Activated naive CD4-positive, alpha-beta T cell (primary cell): ENCODE measurements at places on chromosomes 3 and 15.

GRCh38 chr3:171065732-171066131 is 39.2 kb upstream of the SLC2A2 start:
- no peak for DNase-seq

GRCh38 chr3:39122813-39123212 is 15.3 kb downstream of the TTC21A start:
- DNase-seq, result no peak

GRCh38 chr3:136142592-136142991 is 53.5 kb downstream of the MSL2 start:
- no peak for DNase-seq

GRCh38 chr3:139297588-139298311 is 46.1 kb upstream of the MRPS22 start:
- no peak for DNase-seq

DNA sequence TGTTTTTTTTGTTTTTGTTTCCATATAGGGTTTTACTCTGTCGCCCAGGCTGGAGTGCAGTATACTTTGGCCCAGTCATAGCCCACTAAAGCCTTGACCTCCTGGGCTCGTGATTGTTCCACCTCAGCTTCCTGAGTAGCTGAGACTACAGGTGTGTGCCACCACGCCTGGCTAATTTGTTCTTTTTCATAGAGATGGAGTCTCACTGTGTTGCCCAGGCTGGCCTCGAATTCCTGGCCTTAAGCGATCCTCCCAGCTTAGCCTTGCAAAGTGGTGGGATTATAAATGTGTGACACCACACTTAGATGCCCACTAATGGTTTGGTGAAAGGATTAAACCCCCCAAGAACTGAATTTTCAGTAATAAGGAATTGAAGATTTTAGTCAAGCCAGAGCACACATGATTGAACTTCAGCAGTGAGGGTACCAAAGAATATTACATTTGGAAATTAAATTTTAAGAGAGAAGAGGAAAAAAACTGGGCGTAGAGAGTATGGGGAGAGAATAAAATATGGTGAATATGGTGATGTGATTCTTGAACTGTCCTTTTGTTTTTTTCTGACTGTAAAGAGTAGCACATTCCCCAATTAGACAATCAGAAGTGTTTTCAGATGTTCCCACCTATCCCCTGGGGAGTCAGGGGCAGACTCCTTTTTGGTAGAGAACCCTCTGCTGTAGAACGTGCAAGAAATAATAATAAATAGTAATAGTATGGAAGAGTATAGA is 208.1 kb downstream of the PTPRG start:
- no peak for DNase-seq

- DNase-seq, result no peak
Observed at GRCh38 chr15:78432664-78433063, 5.4 kb upstream of the IREB2 start.

GRCh38 chr3:171980578-171981270 is 58.7 kb upstream of the FNDC3B start:
- no peak for DNase-seq

DNA sequence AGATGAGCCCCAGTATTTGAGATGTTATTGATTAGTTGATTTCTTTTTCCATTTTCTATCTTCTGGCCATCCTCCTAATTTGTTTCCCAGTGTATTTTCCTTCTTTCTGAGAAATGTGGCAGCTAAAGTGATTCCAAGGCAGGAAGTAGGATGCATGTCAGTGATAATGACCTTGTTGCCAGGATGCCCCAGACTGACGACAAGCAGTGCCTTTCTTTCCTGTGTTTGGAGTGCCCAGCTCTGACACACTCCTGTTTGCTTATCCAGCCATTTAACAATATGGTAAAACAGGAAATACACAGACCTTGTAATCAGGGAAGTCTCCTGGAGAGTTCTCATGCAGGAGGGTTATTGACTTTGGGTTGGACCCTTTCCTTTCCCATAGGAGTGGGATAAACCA is 20.4 kb downstream of the TMOD2 start:
- DNase-seq, result no peak

- no peak for DNase-seq
Observed at GRCh38 chr15:94029495-94029894, 201.9 kb upstream of the MCTP2 start.

DNA sequence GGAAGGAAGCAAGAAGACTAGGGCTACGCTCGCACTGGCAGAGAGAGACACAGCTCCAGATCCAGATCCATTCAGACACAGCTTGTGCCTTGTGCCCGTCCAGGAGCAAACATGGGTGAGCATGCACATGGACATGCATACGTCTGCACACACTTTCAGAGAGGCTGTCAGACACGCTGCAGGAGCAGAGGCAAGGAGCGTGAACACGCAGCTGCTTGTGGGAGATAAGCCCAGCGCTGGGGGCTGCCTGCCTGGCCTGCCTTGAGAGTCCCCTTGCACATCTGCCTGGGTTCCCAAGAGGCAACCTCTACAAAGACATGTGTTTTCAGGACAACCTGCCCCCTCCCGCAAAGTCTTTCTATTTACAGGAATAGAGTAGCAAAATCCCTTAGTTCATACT is 13.6 kb upstream of the BAHD1 start:
- no peak for DNase-seq

DNA sequence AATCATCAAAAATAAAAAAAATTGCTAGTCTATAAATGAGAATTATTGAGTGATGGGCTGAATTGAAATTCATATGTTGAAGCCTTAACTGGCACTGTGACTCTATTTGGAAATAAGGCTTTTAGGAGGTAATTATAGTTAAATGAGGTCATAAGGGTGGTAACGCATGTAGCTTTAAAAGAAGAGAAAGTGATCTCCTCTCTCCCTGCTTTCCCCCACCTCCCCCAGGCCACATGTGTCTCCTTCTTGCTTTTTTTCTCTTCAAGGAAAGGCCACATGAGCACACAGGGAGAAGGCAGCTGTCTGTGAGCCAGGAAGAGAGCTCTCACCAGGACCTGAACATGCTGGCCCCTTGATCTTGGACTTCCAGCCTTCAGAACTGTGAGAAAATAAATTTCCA is 48.2 kb upstream of the ARPP19 start:
- no peak for DNase-seq

- no peak for DNase-seq
Observed at GRCh38 chr3:123424321-123424998, 24.4 kb downstream of the ADCY5 start.

GRCh38 chr15:51093839-51094605 is 684 bp downstream of the TNFAIP8L3 start:
- no peak for DNase-seq

DNA sequence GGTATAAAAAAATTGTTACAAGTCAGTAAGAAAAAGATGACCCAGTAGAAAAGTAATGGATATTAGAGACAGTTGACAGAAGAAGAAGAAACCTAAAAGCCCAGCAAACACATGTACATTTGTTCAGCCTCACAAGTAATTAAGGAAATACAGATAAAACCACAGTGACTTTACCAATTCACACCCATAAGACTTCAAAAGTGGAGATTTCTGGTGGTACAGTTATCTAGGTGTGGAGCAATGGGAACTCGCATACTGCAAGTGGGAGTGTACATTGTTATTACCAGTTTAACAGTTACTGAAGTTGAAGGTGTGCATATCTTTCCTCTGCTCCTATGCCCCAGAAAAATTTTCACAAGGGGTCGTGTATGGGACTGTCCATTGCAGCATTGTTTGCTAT is 18.1 kb upstream of the MAPKBP1 start:
- DNase-seq, result no peak

- no peak for DNase-seq
Observed at GRCh38 chr3:133330065-133330464, 69.8 kb upstream of the BFSP2 start.

GRCh38 chr3:177061369-177061768 is 135.9 kb downstream of the TBL1XR1 start:
- no peak for DNase-seq

DNA sequence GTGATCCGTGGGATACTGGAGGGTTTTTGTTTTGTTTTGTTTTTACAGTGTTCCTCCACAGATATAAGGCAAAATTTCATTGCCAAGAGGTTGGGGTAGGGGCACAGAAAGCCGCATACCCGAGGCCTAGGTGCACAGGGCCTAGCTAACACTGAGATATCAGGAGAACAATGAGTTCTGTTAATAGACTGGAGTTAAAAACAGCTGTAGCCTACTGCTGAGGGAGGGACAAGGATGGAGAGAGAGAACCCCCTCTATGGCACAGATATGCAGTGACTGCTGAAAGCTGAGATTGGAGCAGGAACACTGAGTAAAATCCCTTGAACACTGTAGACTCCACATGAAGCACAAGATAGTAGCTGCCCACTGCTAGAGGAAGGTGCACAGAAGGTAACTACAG is 53.1 kb upstream of the MAP3K13 start:
- DNase-seq, result no peak

- no peak for DNase-seq
Observed at GRCh38 chr3:182248349-182248880, 536.7 kb downstream of the SOX2 start.

DNA sequence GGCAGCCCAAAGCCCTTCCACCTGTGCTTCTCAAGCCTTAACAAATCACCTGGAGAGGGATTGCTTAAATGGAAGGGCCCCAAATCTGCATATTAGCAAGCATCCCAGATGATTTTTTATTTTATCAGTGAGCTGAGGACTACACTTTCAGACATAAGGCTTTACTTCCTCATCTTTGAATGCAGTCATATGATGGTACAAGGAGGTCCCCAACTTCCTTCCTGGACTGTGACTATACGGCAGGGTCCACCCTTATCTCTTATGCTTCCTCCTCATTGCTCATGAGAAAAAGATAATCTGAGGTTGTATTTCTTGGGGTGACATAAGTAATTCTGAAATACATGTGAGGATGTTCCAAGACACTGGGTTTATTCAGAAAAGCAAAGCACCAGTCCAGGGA is 13.7 kb upstream of the HEG1 start:
- DNase-seq, result no peak

- DNase-seq, result no peak
Observed at GRCh38 chr3:567488-568185, 371.1 kb downstream of the CHL1 start.

- no peak for DNase-seq
Observed at GRCh38 chr15:66236806-66237375, 16.7 kb downstream of the MEGF11 start.

DNA sequence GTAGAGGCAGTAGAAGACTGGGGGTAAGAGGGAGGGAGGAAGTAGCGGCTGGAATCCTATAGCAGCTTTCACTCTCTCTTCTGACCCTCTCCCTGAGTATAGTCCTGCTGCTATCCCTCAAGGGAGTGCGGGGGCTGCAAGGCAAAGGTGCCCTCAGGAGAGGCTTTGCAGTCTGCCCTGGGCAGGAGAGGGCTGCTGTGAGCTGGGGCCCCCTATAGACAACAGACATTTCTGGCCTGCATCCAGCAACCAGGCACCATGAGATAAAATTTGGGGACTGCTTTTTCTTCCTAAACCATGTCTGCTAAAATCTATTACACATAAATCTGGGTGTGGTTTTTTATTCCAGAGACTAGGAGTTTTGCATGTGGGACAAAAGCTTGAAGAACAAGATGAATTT is 48.0 kb downstream of the SACM1L start:
- no peak for DNase-seq

DNA sequence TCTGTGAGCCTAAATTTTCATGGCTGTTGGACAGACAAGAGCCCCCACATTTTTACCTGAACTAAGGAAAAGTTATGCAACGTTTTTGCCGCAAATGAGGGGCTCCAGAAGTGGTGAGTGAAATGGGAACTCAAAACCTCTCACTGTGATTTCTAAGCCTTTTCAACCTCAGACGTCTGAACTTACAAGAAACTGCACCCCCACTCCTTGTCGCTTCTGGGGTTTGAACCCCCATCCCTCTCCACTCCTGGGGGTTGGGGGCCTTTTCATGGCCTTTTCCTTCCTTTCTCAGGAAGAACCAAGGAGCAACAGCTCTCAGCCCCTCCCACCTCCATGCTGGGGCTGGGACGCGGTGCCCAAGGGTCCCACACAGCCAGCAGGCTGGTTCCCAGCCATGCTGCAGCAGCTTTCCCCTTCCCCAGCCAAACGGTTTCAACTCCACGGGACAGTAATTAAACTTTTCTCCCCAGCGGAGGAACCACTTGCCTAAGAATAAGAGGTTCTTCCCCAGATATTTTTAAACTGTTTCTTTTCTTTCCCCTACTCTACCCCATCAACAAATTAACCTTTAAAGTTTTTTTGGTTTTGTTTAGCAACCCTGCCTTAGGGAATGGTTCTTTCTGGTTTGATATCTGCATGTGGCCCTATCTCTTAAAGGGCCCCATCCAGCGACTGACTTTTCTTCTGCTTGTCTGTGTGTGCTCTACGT is 387.6 kb upstream of the CBLB start:
- no peak for DNase-seq

DNA sequence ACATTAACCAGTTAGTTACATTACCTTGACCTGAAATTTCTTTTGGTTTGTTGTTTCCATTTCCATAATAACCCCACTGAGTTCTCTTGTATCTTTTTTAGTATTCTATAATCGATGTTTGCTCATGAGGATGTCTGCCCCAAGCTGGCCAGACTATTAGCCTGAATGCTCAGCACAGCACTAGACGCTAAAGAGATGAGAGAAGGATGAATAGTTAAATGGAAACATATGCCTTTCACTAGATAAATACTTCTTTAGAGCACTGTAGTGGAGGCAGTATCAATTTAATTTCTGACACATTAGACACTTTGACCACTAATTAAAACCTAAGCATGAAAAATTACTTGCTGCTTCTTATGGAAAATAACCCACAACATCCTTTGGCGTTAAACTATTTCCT is 654.9 kb upstream of the KCNMB2 start:
- DNase-seq, result no peak

DNA sequence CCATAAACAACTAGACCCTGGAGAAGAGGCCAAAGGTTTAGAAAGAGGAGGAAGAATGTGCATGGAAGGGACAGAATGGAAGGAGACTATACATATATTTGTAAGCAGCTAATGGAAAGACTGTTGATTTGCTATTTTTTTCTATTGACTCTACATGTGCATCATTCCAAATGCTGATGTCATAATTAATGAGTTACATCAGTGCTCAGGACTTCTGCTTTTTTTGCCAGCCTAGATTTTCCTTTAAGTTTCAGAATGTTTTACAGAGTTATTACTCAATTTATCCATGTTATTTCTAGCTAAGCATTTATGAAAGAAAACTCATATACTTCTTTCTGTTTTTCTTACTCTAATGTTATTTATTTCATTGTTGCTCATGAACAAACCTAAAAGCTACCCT is 62.6 kb upstream of the VGLL3 start:
- no peak for DNase-seq

GRCh38 chr3:36540888-36541518 is 160.7 kb downstream of the STAC start:
- DNase-seq, result no peak

DNA sequence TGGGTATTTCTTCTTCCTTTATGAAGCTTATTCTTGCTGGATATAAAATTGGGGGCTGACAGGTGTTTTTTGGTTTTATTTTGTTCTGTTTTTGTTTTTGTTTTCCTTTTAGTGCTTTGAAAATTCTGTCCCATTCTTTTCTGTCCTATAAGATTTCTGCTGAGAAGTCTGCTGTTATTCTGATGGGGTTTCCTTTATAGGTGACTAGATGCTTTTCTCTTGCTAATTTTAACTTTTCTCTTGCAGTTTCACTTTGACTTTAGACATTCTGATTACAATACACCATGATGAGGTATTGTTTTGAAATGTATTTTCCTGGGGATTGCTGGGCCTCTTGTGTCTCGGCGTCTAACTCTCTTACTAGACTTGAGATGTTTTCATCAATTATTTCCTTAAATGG is 22.8 kb downstream of the TTC14 start:
- no peak for DNase-seq

- no peak for DNase-seq
Observed at GRCh38 chr15:77021803-77022381, 27.0 kb downstream of the PSTPIP1 start.

- DNase-seq, result no peak
Observed at GRCh38 chr15:66873856-66874255, 171.8 kb downstream of the SMAD6 start.

- DNase-seq, result no peak
Observed at GRCh38 chr15:80580106-80580505, 115.0 kb upstream of the ABHD17C start.
